ENCODE measurements at places on chromosomes 12 and 14.
A peak's percentile ranks its signal among the peaks of the same experiment; 100 is the strongest.

DNA sequence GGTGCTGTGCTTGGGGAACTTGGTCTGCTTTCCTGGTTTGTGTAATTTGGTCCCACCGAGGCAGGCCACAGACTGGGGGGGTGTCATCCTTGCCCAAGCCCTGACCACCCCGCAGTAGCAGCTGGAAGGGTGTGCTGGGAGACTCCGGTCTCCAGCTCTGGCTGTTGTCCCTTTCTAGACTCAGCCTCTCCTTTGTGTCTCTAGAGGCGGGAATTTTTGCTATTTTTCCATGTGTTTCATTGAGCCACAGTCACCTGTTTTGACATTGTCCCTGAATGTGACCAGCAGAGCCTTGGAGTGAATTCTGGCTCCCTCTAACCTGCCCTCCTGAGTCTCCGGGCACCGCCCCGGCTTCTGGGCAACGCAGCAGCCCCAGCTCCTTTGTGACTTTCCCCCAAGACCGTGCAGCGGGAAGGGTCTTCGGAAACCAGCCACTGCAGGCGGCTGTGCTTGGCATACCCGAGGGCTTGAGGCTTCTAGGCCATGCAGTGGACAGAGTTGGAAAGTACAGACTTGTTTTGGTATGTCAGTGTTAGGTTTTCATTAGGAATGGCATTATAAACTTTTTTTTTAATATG is 98.6 kb downstream of the TNFAIP2 start:
- DNase-seq: peak; percentile 3

DNA sequence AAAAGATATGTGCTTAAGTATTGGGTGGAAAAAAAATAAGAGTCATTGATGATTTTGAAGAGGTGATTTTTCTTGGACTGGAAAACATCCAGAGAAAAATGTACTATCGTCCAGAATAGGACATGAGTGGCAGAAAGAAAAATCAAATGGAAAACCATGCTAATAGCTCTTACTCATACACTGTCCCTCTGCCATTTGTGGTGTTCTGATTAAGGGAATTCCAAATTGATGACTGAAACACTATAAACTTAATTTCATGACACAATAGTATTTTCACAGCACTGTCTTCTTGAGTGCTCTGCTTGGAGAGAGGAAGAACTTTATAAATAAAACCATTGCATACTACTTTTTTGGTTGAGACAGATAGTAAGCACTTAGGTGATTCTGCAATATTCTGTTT is 72.4 kb downstream of the USP15 start:
- no peak for DNase-seq

GRCh38 chr12:47705229-47705565 is 633 bp downstream of the RPAP3 start:
- no peak for DNase-seq

- no peak for DNase-seq
Observed at GRCh38 chr12:92511786-92512185, 191.0 kb upstream of the PLEKHG7 start.

- no peak for DNase-seq
Observed at GRCh38 chr14:36207500-36207899, 31.0 kb upstream of the PTCSC3 start.

- no peak for DNase-seq
Observed at GRCh38 chr12:40056373-40056772, 49.5 kb downstream of the SLC2A13 start.

DNA sequence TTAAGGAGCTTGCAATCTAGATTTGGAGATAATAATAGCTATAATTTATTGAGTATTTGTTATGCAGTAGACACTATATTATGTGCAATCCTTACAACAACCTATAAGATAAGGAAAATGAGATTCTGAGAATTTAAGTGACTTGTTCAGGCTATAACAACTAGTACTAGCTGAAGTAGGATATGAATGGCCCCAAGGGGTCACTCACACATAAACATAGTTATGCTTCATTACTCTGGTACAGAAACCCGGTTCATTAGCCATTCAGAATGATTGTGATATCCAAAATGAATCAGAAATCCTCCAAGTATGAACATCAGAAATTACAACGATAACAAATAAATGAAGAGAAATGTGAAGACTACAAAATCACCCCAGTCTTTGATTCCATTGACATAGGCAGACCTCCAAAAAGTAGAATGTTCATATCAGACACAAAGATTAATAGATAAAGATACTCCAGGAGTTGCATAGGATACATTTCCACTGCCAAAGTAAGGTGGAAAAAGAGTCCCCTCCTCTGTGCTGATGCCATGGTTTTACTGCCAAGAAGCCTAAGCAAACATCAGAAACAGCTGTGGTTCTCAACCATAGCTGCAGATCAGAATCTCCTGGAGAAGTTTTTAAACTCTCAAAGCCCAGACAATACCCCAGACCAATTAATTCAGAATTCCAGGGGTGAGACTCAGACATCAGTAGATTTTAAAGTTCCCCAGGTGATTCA is 8.6 kb upstream of the NID2 start:
- DNase-seq: no peak

- no peak for DNase-seq
Observed at GRCh38 chr12:76964784-76965571, 86.2 kb upstream of the CSRP2 start.

GRCh38 chr14:70192915-70193314 is 4.2 kb upstream of the SLC8A3 start:
- DNase-seq: no peak

GRCh38 chr14:91294153-91294552 is 49.6 kb upstream of the GPR68 start:
- DNase-seq: no peak

- no peak for DNase-seq
Observed at GRCh38 chr12:59887178-59887577, 291.3 kb downstream of the SLC16A7 start.

Data from HuH-7.5 (cell line).